ENCODE measurements at places on chromosomes 5 and 9.

DNA sequence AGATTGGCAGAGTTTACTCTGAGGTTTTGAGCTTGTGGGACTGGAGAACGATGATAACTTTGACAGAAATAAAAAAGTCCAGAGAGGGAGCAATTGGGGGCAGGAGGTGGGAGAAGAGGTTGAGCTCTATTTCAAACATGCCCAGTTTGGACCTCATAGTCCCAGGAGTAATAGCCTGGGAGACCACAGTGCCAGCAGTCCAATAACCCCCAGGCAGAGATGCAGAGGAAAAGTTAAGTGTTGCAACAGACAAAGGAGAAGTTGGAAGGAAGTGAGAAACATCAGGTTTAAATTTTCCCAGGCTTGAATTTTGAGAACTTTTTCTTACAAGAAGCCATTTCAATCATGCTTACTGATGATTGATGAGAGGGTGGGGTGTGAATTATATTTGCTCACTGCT is 117.0 kb upstream of the GHR start:
- DNase-seq = peak; percentile 3

- no peak for DNase-seq
Measured at GRCh38 chr9:95896580-95896979, 21.1 kb downstream of the ERCC6L2 start.

GRCh38 chr5:77770293-77771005 is 5.7 kb downstream of the TBCA start:
- no peak for DNase-seq

GRCh38 chr5:53882676-53883031 is 322.2 kb downstream of the NDUFS4 start:
- no peak for DNase-seq

DNA sequence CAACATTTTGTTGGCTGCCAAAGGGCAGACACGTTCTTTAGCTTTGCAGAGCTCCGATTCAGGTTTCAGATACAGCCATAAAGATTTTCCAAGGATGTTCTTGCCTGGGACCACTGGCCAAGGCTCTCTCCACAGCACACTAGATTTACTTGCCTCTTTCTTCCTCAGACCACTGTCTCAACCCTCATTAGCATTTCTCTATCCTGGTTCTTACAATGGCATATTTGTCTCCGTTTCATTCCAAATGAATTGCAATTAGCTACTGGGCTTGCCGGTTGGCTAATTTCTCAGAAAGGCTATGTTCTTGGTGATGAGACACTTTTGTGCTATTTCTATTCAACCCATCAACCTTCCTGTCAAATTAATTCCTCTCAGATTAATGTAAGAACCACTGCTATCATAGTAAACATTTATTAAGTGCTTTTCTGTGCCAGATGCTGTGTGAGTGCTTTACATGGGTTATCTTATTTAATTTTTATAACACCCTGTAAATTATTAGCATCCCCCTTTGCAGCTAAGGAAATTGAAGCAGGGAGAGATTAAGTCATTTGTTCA is 118.4 kb upstream of the NR3C1 start:
- peak; percentile 52 for DNase-seq

- DNase-seq = no peak
Measured at GRCh38 chr5:78926252-78926651, 58.9 kb downstream of the ARSB start.

DNA sequence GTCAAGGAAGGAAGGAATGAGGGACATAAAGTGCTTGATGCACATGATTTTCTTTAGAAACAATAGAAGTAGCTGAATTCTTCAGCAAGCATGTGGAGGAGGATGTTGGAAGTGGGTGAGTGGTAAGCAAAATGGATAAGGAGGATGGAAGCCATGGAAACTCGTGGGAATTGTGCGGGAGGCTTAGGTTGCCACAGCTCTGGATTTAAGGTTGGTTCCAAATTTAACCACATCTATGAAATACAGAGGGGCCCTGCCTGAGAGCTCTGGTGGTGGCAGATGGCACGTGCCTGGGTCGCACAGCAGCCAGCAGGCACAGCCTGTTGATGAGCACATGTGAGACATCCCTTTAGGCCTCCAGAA is 284.7 kb downstream of the SMARCA2 start:
- DNase-seq = no peak

- DNase-seq = no peak
Measured at GRCh38 chr9:117723986-117724625, 19.9 kb downstream of the TLR4 start.

GRCh38 chr5:114636271-114636670 is 274.4 kb downstream of the KCNN2 start:
- no peak for DNase-seq

DNA sequence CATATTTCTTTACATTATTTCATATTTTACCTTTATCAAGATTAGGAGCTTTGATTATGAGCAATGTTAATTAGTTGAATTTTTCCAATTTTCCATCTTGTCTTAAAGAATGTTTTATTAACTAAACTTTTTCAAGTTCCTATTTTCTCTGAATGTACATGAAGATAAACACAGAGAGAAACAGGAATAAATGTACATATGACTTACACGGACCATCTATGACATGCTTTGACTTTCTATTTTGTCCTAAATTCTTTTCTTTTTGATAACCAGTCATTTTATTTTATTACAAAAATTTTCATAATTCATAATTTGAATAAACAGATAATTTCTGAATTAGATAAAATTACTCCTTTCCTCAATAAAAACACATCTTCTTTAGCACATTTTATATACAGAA is 1038.8 kb upstream of the ARRDC3 start:
- DNase-seq = peak; percentile 26

GRCh38 chr5:98110791-98111190 is 662.7 kb upstream of the RGMB start:
- no peak for DNase-seq

DNA sequence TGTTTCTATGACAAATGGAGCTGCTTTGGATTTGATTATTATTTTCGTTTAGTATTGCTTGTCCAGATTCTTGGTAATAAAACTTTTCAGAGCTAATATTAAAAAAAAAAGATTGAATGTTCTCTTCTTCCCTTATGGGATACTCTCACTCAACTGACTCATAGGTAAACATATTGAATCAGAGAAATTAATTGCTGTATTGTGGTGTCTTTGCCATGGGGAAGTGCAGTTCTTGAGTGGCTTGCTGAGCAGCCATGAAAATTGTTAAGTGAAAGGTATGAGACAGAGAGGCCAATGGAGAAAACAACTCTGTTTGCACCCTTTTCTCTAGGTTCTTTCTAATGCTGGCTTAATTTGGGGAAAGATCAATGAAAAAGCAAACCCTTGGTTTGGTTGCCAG is 149.9 kb upstream of the HMHB1 start:
- no peak for DNase-seq

DNA sequence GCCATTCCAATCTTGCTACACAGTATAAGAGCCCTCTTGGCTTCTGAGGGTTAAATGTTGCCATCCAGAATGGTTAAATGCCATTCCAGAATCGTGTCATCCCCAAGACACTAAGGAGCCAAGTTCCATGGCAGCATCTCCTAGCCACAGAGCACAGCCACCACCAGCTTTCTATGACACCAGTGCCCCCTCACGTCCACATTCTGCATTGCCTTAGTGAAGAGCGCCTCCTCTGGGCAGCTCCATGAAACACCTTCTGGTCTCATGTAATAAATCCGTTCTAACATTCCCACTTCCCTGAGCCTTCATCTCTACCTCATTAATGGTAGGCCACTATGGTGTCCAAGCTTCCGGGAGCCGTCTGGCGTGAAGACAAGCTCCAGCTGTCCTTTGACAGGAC is 12.4 kb downstream of the CBY3 start:
- DNase-seq = peak; percentile 75

DNA sequence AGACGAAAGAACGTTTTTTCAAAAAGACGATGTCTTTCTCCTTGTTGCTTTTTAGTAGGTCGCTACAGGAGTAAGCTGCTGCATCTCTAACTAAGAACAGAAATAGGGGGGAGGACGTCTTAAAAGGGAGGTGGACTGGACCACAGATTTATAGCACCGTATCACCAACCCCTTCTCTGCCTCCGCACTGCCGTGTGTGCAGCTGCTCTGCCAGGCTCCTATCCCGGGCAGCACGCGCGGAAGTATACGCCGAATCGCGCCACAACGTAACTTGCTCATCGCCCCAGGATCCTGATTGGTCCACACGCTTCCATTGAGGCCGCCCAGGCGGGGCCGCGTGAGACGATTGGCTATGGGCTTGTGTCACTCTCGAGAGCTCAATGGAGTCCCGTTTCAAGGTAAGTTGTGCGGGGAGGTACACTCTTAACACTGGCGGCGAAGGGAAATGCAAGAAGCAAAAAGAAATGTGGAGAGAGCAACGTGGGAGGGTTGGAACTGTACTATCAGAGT is at the start of gene ELAVL2:
Gene ELAVL2, minus strand, starts transcription at position 121 of the 510 bp plus-strand sequence. CDS start 64,006 bp downstream, outside the sequence.
- DNase-seq = peak; percentile 99

DNA sequence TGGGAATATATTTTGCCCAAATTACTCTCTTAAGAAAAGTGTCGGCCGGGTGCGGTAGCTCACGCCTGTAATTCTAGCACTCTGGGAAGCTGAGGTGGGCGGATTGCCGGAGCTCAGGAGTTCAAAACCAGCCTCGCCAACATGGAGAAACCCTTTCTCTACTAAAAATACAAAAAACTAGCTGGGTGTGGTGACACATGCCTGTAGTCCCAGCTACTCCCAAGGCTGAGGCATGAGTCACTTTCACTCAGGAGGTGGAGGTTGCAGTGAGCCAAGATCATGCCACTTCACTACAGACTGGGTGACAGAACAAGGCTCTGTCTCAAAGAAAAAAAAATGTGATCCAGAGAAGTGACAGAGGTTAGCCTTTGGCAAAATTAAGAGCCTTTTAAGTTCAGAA is 26.4 kb upstream of the TMEM171 start:
- no peak for DNase-seq

GRCh38 chr9:134564431-134565170 is 77.0 kb upstream of the COL5A1 start:
- DNase-seq = no peak

DNA sequence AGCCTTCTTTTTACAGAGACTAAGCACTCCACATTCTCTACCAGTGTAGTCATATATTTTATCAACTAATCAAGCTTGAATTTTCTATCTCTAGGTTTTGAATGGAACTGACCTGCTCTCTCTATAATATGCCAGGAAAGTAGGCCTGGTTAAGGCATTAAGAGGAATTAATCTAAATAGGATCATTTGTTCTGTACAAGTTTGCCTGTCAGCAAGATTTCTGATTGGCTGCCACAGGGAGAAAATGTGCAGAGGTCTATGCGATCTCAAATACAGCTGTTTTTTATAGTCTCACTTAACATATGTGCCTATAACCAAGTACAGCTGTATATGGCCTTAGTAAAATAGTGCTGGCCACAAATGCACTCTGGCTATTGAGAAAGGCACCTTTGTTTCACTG is 418.8 kb downstream of the KDM4C start:
- no peak for DNase-seq

GRCh38 chr9:121949766-121950165 is 143.3 kb downstream of the TTLL11 start:
- DNase-seq = no peak

- no peak for DNase-seq
Measured at GRCh38 chr5:17020678-17021601, 84.9 kb upstream of the MYO10 start.

DNA sequence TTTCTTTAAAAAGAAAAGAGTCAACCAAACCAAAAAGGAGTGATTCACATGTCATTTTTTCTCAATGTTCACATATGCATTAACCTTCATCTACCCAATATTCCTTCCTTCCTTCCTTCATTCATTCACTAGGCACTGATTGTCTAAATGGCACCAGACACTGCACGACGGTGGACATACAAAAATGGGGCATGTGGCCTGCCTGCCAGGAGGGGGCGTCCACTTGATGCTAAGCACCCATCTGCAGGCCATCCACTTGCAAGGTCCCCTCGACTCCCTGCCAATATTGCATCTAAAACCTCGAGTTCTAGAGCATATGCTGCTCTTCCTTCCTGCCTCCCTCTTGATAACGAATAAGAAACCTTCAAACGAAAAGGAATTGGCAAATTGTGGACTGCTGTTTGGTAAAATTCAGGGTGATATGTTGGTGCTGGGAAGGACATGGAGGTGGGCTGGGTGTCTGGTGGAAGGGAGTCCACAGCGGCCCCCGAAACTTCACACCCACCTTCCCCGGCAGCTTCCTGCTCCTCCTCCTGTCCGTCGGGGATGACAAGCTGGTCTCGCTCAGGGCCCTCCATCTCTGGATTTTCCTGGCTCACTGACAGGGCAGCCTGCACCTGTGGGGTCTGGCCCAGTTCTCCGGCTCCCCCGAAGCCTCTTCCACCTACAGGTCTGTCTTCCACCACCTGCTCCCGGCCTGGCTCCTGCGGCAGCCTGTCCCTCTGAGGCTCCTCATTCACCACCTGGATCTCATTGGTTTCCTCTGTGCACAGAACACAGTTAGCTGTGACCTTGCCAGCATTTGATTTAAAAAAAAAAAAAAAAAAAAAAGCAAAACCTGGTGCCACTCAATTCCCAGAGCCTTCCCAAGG is 64.3 kb downstream of the GOLM1 start:
- peak; percentile 29 for DNase-seq

- no peak for DNase-seq
Measured at GRCh38 chr5:122019919-122020590, 58.0 kb downstream of the LOX start.

DNA sequence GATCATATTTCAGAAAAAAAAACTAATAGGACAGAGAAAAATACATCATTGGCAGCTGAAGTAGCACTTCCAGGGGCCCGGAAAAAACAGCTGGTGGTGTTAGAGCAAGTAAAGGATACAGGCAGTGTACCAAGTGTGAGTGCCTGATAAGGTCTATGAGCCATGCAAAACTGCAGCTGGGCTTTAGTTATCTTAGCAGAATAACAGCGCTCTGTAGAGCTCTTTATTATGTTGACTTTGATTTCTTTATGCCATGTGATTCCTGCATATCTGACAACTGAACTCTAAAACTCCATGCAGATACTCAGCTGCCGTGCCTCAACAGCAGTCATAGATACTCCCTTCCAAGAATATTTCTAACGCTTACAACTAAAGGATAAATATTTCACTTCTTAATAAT is 119.5 kb downstream of the CAAP1 start:
- DNase-seq = no peak

DNA sequence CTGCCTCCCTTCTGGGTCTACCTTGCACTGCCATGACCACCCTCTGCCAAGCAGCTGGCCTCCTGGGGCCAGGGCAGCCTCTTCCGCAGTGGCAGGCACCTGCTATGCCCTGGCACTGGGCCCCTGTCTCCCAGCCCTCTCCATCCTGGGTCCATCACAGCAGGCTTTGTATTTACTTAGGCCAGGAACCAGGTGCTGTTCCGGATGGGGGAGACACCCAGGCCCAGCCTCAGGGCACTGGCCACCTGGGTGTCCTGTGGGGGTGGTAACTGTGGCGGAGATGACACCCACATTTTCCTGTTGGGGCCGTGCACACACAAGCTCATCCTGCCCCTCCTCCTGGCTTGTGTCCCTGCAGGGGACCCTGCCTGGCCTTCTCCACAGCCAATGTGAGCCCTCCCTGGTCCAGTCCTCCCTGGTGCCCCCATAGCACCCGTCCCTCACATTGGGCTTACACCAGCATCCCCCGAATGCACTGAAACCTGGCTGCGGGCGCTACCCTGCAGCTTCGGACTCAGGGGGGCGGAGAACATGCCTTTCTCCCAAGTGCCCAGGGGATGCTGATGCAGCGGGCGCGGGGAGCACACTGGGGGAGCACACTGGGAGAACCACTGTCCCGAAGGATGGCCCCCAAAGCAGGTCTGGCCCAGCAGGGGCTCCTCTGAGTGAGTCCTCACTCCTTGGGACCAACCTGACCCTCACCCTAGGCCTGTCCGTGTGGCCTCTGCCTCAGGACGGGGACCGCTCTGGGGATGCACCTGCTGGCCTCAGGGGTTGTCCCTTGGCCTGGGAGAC is 17.9 kb downstream of the FAM163B start:
- DNase-seq = no peak

- DNase-seq = no peak
Measured at GRCh38 chr9:131524665-131525315, 6.3 kb downstream of the UCK1 start.

GRCh38 chr5:108367679-108368334 is 14.1 kb downstream of the FBXL17 start:
- DNase-seq = no peak

All from eye (tissue), 1 donor.